ENCODE measurements at places on chromosomes 7 and 10. TPM values are rescaled to one million over a fixed set of nuclear protein-coding genes. Genes with fewer than 3 reads are reported as not detected.
A peak's percentile ranks its signal among the peaks of the same experiment; 100 is the strongest.

Gene PCGF6
- 7.9 TPM for total RNA-seq

Gene NRBF2
- 18.7 TPM for total RNA-seq

Gene WDR91
- total RNA-seq, result 8.2 TPM

Gene STOX1
- total RNA-seq, result 0.68 TPM

Gene ITIH2
- not detected for total RNA-seq

Gene MRC1
- 52.1 TPM for total RNA-seq

Gene TMEM139
- 2.3 TPM for total RNA-seq

- no peak for DNase-seq
These were observed 43.4 kb downstream of the HECTD2 start for GRCh38 chr10:91453535-91453934.

- no peak for DNase-seq
These were observed 91.4 kb downstream of the CLEC2L start for GRCh38 chr7:139614886-139615285.

GRCh38 chr10:35394411-35394851, 58.1 kb downstream of the CCNY start:
- DNase-seq, result no peak

DNA sequence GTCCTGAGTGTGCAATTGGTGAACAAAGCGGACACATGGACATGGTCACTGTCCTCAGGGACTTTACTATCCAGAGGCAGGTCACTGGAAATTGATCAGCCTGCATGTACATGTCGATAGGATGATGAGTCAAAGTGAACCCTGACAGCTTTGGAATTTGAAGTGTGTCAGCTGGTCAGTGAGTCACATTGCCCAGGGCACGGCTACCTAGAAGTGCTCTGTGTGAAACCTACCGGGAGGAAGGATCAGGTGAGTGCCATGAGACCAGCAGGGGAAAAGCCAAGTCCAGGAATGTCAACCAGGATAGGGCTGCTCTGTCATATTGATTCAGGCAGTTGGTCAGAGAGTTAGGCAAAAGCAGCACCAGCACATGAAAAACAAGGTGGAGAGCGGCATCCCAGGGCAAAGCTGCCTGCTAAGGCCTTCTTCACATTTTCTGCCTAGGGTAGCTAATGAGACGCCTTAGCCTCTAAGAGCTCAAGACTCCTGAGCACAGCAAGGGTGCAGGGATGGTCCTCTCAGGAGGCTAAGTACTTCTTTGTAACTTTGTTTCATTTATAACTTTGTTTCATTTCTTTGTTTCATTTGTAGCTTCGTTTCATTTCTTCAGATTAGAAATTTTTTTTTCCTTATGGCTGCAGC, 19.4 kb upstream of the PDCD4 start:
- no peak for DNase-seq

DNA sequence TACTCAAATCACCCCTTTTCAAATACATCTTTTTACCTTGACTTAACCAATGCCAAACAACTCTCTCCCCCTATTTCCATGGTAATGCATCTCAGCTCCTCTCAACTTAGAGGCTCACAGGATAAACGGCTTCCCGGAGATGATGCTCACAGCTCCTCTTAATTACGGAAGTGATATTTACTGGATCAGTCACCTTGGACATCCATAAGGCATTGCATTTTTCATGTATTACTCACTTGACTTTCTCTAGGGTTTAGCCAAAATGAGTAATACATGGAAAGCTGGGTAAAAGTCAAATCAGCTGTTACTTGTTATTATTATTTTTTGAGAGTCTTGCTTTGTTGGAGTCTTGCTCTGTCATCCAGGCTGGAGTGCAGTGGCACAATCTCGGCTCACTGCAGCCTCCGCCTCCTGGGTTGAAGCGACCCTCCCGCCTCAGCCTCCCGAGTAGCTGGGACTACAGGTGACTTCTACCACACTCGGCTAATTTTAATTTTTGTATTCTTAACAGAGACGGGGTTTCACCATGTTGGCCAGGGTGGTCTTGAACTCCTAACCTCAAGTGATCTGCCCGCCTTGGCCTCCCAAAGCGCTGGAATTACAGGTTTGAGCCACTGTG, 73.3 kb upstream of the RHEB start:
- no peak for DNase-seq

DNA sequence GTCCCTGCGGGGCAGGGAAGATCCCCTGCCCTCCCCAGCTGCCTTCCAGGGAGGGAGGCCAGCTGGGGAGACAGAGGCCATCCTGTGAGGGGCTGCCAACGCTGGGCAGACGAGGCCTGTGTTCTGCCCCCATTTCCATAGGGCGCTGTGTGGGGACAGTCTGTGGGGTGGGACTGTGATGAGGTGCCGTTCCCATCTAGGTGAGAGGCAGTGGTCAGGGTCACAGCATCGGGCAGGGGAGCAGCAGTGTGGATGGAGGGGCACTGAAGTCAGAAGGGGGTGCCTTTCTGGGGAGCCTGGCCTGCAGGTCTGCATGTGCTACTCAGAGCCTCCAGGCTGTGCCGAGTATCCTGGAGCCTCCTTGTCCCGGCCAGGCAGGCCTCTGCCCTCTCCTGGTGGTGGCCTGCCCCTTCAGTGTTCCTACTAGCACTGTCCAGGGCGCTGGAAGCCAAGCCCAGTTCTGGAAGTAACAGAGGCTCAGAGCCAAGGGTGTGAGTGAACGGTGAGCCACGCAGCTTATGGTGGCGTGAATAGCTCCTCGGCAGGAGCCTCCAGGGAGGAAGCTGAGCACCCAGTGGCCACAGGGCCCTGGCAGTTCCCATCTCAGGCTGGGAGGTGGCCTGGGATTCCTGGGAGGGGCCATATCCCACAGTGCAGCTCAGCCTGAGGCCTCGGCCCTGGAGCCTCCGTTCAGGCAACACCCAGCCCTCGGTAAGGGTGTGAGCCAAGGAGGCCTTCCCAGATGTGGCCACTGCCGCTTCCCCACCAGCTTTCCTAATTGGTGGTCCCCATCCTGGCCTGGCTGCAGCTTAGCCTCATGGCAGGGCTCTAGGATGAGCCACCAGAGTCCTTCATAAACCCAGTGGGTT, 23.3 kb upstream of the CSGALNACT2 start:
- DNase-seq, result no peak

- no peak for DNase-seq
These were observed 16.9 kb upstream of the STMP1 start for GRCh38 chr7:135645296-135645904.

GRCh38 chr10:43843321-43844101, 194.8 kb upstream of the ZNF32 start:
- DNase-seq, result peak; percentile 65

DNA sequence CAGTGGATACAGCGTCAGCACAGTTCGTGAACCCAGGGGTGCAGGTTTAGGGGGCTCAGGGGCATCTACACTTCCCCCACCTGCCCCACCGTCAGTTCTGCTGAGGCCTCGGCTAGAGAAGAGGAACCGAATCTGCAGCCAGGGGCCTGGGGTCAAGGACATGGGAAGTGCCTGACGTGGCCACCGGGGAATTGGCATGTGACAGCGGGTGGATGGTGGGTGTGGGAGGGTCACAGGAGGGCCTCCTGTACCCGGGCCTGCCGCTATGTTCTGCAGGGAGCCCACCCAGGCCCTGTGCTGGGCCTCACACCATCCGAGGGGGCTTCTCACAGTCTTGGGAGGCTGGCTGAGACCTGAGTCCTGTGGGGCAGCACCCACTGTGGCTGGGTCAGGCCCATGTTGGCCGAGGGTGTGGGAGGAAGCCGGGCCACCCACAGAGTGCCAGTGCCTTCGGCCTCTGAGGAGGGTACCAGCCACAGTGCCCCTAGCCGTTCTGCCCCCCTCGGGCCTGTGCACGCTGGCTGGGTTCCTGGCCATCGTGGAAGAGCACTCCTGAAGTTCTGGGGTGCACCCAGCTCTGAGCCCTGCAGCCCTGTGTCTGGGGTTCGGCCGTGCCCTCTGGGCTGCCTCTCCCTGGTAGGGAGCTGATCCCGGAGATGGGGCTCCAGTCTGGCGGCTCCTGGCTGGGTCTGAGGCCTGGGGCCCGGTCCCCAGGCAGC, 5.9 kb downstream of the TTYH3 start:
- DNase-seq, result peak; percentile 69

DNA sequence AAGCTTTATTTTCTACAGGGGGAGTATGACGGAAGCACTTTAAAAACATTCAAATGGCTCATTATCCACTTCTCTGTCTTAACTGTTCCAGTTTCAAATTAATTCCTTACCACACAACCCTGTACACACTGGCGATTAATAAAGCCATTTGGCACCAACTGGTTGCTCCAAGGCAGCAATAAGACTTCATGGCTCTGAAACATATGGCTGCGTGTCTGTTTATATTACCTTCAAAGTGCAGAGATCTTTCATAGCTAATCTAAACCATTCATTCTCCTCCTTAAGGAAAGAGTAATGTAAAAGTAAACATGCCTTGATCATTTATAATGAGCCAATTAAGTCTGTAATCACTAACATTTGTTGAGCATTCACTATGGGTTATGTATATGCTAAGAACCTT, 325.7 kb downstream of the PARD3 start:
- no peak for DNase-seq

- DNase-seq, result no peak
These were observed 13.9 kb downstream of the CROT start for GRCh38 chr7:87359366-87359765.
